Activated effector memory CD4-positive, alpha-beta T cell treated with Interleukin-2 at 50 U/mL for 16 hours (primary cell): ENCODE measurements at places on chromosomes 5 and 9.
A peak's percentile ranks its signal among the peaks of the same experiment; 100 is the strongest.

DNA sequence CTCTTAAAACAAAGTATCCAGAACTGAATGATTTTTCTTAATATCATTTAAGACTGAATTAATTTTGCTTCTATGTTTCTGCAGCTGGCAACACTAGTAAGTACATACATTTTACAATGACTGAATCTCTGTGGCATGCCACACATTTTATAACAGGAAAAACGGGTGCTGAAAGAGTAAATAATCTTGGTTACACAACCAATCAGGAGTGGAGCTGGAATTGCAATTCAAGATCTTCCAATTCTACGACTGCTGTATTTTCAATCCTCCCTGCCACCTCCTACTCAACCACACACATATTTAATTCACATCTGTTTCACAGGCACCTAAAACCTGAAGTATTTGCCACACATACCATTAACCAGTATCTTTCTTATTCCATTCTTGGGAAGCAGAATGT, 52.7 kb upstream of the NR5A1 start:
- no peak for DNase-seq

DNA sequence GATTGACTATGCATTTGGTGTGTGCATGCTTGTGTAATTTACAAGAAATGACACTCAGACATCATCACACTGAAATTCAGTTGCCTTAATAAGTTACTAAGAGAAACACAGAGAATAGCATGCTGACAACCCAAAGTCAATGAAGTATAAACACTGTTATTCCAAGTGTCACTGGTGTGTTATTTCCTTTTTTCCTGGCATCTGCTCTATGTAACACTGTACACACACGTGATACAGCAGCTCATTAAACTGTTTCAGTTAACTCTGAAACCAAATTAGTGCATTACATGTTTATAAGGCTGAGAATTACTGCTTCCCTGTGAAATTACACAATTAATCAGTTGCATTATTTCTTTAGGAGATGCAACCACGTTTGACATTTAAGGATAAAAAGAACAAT, 252.7 kb downstream of the EFNA5 start:
- DNase-seq = no peak

- no peak for DNase-seq
These were observed 52.5 kb downstream of the AP3B1 start for GRCh38 chr5:78242001-78242400.

DNA sequence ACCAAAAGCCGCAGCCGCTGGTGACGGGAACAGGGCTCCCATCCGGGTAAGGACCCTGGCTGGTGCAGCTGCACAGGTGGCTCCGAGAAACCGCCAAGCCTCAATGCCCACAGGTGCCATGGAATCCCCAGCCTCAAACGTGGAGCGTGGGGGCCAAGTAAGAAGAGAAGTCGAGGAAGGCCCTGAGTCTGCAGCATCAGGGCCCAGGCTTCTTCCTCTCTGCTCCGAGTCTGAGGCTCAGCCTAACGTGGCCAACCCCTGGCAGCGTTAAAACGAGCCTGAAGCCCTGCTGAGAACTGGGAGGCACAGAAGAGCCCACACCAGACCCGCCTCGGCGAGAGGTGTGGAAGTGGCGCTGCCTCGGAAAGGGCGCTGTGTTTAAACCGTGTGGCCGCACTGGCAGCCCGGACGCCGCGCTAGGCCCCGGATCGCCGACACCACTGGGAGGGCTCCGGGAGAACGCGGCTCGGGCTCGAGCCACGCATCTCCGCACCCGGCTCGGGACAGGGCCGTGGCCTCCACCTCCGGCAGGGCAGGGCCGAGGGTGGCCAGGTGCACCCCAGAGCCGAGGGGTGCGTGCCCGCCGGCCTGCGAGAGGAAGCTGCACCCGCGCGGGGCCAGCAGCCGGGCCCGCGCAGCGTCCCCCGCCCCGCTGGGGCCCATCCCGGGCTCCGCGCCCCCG, 730 bp downstream of the ZMYND19 start:
- DNase-seq = no peak

DNA sequence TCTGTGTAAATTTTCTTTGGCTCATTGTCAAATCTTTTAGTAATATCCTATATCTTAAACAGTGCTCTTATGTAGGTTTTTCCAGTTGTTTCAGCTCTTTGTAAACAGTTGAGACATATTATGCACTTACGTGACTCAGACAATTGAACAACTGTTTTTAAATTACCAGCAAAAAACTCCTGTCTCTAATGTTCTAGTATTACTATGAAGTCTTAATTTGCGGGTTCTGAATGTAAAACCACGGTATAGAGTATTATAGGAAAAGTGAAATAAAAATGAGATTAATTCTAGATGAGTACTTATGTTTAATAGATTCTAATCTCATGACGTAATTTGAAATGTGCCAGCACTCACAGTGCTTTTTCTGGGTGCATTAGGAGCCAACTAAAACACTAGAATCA, 136.0 kb downstream of the GDNF start:
- no peak for DNase-seq

GRCh38 chr9:126436545-126437267, 110.1 kb downstream of the MVB12B start:
- DNase-seq = no peak

DNA sequence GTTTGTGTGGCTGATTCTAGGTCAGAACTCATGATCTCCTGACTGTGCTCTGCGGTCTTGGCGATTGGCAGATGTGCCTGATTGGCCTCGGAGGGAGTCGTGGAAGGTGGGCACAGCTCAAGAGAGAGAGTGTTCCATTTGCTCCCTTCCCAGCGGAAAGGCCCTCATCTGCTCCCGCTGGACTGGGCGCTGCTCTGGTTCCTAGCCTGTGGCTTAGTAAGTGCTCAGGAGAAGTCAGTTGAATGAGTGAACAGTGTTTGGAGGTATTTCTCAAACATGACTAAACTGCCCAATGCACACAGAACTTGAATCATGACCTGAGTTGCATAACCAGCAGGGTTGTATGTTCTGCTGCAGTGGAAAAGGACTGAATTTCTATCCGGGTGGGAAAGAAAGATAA, 120.2 kb upstream of the PITX1 start:
- DNase-seq = no peak

DNA sequence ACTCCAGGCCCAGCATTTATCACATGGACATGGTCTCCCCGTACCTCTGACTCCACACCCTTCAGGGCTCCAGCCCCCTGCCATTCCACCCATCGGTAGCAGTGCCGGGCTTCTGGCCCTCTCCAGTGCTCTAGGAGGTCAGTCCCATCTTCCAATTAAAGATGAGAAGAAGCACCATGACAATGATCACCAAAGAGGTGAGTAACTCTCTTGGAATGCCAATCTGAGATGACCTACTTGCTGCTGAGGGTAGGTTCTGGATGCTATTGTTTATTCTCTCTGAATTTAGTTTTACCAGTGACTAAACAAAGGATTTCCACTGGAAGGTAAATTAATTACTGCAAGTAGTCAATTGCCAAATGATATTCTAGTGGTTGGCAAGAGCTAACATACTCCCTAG, 80.8 kb downstream of the TLE4 start:
- DNase-seq = no peak

DNA sequence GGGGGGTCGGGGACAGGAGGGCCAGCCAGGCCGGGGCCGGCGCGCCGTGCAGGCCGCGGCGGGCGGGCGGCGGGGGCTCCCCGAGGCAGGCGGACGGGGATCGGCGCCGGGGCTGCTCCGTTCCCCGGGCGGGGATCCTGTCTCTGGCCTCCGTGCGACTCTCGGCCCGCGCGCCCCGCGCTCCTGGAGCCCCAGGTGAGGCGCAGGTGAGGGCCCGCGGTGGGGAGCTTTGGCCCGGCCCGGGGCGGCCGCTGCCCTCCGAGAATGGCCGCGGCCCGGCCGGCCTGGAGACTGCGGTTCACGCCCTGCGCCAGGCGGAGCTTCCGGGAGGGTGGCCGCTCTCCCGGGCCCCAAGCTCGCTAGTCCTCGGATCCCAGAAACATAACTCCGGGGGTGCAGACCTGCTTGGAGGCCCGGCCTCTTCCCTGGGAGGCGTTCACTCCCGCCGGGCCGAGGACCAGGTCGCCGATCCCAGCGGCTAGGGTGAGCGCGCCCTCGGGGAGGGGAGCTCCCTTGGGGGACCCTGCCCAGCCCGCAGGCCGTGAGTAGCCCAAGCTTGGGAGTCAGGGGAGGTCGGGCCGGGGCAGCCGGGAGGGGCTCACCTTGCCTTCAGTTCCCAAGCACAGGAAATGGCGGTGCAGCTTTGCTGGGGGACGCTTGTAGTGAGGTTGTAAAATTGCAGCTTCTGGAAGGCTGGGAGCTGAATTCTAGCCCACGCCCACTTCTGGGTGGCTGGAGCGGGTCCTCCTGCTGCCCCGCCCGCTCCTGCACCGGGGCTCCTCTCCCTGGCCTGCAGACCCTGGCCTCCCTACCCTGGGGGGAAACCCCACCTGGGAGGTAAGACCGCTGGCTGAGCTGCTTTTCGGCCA, 723 bp downstream of the PPP1R26 start:
- DNase-seq = no peak

GRCh38 chr5:66974256-66974655, 222.3 kb downstream of the CD180 start:
- DNase-seq = no peak

- DNase-seq = peak; percentile 70
These were observed 5.5 kb upstream of the CDHR2 start for GRCh38 chr5:176543428-176544182.
